ENCODE measurements at places on chromosomes 12 and 14.

GRCh38 chr12:74999474-74999873, 210.2 kb downstream of the KCNC2 start:
- DNase-seq, result no peak

DNA sequence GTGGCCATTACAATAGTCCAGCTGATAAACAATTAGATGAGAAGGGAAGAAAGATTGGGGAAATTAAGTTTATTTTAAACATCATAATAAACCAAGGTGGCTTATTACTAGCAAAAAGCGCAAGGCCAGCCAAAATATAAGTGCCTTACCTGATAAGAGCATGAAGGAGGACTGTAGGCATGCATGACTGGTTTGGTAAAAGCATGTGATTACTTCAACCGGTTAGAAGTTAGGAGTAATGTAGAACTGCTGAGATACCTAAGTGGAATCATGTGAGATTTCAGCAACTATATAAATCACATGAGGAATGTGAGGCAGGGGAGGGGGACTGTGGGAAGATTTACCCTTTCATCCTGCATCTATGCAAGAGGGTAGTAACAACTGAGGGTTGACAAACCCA, 59.7 kb upstream of the CCDC196 start:
- DNase-seq, result no peak

GRCh38 chr12:131773582-131774221, 54.5 kb upstream of the MMP17 start:
- no peak for DNase-seq

DNA sequence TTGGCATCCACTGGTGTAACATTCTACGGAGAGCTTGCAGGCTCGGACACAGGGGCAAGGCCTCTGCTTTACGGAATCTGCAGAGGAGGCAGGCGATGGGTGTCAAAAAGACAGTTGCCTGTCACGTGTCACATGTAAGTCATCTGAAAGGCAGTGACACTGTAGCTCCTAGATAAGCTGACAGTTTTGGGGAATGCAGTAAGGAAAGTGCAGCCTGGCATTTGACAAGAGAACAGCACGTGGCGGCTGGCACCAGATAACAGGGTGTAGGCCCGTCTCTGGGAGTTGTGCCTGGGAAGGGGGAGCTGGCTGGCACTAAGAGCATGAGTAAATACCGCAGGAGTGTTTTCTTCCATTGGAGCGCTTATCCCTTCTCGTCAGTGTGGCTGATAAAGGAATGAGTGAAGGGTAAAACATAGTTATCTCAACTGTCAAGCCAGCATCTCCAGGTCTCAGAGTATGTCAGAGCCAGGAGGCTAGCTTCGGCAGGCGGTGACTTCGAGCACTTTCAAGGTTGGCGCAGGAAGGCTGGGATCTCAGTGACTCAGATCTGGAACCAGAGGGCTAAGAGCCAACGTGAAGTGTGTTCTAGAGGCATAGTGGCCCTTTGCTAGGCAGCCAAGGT, 26.1 kb downstream of the ADCK1 start:
- peak; percentile 40 for DNase-seq

- no peak for DNase-seq
These were observed 58.6 kb downstream of the GLT1D1 start for GRCh38 chr12:128911861-128912260.

DNA sequence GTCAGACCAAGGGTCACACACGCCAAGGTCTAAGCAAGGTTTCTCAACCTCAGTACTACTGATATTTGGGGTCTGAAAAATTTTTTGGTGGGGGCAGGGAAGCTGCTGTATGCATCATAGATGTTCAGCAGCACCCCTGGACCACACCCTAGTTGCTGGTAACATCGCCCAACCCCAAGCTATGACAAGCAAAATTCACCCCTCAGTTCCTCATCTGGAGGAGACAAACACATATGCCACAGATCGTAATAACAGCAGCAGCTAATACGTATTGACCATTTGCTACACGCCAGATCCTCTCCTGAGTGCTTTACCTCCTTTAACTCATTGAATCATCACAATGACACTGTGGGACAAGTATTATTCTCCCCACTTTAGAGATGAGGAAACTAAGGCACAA, 46.4 kb downstream of the ACTN1 start:
- DNase-seq, result no peak

GRCh38 chr12:124655048-124655697, 87.8 kb upstream of the NCOR2 start:
- DNase-seq, result peak; percentile 87

DNA sequence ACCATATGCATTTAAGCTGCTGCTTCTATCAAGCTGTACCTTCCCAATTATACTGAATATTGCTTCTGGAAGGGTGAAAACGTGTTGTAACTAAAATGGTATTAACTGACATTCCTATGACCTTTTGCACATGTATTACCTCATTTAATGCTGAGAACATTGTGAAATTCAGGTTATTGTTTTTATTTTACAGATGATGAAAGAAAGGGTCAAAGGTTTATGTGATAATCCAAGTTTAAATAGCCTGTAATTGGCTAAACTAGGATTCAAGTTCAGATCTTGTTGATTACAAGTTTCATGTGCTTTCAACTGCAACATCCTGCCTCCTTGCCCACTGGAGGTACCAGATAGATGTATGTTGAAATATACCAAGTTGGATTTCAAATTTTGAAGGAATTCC, 433.3 kb upstream of the PRICKLE1 start:
- no peak for DNase-seq

DNA sequence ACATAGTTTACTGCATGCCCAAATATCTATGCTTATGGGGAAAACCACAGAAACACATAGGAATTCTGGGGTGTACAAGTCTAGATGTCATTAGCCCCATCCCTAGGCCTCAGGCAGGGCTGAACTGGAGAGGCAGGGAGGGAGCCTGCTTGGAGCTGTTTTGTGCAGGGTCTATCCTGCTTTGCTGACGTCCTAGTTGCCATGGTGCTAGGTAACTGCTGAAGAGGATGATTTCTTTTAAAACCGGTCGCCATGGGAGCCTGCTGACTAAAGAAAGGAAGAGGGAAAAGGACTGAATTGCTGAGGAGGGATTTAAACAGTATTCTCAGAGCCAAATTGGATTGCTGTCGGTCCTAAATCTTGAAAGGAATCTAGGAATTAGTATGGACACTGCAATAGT, 10.7 kb downstream of the GPR19 start:
- peak; percentile 87 for DNase-seq

- DNase-seq, result no peak
These were observed 1.1 kb downstream of the LIN52 start for GRCh38 chr14:74085828-74086227.

DNA sequence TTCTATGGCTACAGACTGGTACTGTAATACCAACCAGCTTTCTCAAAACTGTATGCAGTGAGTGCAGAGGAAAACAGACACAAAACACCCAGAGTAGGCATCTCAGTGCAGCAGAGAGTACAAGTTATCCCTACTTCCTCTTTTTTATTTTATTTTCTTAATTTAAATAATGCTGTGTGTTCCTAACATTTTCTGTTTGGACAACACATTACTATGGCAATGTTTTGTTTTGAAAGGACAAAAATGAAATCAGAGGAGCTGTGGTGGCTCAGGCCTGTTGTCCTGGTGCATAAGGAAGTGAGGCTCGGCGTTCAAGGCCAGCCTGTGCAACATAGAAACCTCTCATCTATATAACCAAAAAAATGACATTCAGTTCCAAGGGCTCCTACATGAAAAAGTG, 33.7 kb upstream of the SELPLG start:
- no peak for DNase-seq

DNA sequence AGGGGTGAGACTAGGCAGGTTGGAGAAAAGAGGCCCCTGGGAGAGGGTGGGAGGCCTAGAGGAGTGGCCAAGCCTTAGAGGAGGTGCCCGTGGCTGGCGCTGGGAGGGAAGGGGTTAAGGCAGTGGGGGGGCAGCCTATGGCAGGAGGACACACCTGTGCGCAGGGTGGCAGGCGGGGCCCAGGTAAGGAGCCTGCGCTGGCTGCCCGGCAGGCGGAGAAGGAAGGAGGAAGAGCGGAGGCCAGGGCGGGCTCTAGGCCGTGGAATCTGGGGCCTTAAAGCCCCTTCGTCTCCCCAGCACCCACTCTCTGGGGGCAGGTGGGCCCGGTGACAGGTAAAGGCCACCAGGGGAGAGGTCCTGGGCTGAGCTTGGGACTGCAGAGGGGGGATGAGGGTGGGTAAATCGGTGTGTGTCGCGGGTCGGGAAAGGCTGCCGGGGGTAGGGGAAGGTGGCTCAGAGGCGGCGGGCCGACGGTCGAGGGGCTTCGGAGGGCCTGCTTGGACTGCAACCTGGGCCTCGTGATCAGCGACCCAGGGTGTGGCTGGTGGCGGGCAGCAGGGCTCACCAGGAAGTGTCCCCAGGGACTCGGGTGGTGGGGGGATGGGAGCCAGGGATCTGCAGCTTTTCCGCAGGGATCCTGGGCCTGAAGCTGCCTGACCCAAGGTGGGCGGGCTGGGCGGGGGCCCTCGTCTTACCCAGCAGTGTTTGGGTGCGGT, 7.3 kb downstream of the PHB2 start:
- DNase-seq, result no peak

DNA sequence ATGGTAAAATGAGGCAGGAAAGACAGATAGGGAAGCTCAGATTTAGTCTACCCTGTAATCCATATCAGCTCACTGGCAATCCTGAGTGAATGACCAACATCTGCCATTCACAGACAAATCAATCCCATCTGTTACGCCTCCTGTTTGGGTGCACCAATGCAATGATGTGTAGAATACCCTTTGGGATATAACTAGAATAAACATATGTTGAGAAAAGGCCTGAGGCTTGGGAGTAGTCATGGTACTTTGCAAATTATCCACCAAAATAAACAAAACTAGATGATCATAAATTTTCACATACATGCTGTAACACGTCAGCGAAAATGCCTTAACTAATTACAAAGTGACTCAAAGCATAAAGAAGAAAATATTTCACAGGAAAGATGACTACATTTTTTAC, 78.8 kb downstream of the KCNC2 start:
- DNase-seq, result no peak

DNA sequence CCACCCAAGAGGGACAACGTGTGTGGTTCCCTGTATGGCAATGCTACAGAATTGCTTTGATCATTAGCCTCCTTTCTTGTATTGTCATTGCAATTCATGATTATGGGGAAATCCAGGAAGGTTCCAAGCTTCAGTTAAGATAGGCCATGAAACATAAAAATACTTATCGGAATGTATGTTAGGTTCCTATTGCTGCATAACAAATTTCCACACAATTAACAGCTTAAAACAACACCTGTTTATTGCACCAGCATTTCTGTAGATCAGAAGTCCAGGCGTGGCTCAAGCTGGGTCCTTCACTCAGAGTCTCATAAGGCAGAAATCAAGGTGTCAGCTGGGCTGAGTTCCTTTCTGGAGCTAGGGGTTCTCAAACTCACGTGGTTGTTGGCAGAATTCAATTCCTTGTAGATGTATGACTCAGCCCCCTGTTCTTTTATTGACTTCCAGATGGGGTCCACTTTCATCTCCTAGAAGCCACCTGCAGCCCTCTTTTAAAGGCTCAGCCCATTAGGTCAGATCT, 365.6 kb upstream of the TMPO start:
- no peak for DNase-seq

DNA sequence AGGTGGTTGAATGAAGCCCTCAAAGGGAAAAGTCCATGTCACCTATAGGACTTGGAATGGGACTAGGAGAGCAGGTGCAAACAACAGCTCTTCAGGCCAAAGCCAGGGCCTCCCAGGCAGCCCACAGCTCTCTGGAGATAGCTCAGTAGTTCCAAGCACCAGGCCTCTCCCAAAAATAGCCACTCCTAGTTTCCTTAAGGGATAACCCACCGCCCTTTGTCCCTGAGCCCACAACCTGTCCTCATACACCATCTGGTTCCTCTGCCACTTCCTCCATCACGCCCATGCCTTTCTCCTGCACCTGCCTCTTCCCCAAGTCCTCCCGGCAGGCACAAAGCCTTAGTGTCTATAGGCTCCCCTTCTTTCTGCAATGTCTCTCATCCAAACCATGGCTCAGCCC, 2.1 kb downstream of the RAB15 start:
- DNase-seq, result no peak

DNA sequence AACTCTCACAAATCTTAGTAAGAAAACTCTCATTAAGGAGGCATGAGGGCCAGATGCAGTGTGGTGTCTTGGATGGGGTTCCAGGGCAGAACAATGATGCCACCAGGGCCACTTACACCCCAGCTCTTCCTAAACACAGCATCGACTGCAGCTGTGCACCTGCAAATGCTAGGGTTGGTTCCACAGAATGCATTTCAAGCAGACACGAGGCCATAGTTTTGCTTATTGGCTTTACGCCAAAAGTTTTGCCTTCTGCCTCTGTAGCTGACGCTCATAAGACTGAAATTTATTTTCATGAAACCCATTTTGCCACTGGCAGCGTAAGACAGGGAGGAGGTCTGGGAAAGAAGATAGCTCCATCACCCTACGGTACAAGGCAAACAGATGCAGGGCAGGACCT, 179.0 kb downstream of the RIMBP2 start:
- no peak for DNase-seq

DNA sequence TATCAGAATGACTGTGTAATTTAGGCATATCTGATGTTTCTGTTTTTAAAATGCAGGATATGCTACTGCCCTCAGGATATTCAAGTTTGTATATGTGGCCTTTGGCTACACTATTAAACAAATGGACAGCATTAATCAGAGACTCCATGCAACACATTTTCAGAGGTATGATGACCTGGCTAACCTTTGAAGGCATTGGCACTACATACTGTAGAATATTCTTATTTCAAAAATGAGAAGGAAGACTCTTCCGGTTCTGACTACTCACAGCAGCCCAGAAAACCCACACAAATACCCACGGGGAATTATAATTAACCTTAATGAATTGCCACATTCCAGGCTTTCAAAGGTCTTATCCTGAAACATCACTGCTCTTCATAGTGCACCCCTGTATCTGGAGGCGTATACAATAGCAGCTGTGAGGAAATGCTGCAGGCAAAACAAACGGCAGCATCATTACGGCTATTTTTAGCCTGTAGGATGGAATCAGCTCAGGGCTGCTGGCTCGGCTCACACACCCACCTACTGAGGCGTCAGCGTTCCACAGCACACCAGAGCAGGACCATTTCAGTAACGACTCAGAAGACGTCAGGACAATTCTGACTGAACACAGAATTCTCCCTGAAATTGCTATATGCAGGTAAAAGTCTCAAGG, 648.5 kb downstream of the RPS29 start:
- peak; percentile 15 for DNase-seq

- DNase-seq, result no peak
These were observed 54.5 kb upstream of the VASH1 start for GRCh38 chr14:76706811-76707210.

- DNase-seq, result no peak
These were observed 5.0 kb downstream of the KRT76 start for GRCh38 chr12:52772188-52772587.

- DNase-seq, result no peak
These were observed 1.2 kb downstream of the GNPNAT1 start for GRCh38 chr14:52790011-52790755.

GRCh38 chr14:101000711-101001250, 97.3 kb upstream of the RTL1 start:
- no peak for DNase-seq

DNA sequence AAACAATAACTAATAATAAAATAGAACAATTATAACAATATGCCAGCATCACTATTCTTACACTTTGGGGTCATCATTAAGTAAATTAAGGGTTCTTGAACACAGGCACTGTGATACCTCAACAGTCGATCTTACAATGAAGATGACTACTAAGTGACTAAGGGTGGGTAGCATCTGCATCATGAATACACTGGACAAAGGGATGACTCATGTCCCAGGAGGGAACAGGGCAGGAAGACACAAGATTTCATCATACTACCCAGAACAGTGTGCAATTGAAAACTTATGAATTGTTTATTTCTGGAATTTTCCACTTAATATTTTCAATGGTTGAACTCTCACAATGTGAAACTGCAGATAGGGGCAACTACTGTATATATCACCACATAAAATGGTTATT, 19.7 kb downstream of the TSPAN19 start:
- peak; percentile 56 for DNase-seq
